ENCODE measurements at places on chromosomes 16 and 17. TPM values are rescaled to one million over a fixed set of nuclear protein-coding genes. Genes with fewer than 3 reads are reported as not detected.

- peaks cover 5% of the 10 kb centered on the region for H3K4me1 ChIP-seq
- no peak for DNase-seq
- H3K4me3 ChIP-seq = no peak overlapping the region
- H3K27ac ChIP-seq = no peak overlapping the region
Observed at GRCh38 chr16:56869513-56870275, 4.7 kb downstream of the SLC12A3 start.

DNA sequence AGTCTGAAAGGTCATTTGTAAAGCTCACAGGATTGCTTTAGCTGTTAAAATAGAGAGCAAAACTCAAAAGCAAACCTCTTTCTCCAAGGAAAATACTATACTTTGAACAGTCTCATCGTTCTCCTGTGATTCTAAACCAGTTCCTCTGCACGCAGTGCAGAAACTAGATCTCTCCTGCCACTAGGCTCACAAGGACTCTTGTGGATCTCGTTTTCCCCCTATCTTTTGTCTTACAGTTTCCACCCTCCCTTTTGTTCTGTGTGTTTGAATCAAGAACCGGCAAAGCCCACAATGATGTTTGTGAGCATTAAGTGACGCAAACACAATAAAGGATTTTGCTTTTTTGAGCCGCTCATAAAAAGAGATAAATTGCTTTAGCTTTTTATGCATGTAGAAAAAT lies 1103.5 kb upstream of the RBFOX1 start:
- H3K4me3 ChIP-seq = no peak overlapping the region
- H3K27ac ChIP-seq = no peak overlapping the region
- no peaks in the 10 kb centered on the region for H3K4me1 ChIP-seq
- no peak for DNase-seq

GRCh38 chr16:52117171-52117570 lies 429.8 kb downstream of the TOX3 start:
- no peak for DNase-seq
- H3K4me3 ChIP-seq = no peak overlapping the region
- H3K27me3 ChIP-seq = no peaks in the 10 kb centered on the region
- H3K27ac ChIP-seq = no peak overlapping the region
- H3K4me1 ChIP-seq = no peaks in the 10 kb centered on the region

DNA sequence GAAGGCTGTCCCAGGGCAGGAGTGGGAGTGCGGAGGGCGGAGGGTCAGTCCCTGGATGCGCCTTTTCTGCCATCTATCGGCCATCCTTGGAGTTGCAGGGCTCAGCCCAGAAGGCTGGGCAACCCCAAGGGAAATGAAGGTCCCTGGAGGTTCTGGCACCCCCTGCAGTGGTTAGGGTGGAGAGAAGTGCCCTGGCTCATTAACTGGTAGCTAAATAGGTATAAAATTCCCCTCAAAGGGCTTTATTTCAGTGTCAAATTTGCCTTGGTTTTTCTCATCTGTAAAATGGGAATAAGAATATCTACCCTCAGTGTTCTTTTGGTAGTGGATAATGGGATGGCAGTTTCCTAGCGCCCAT lies 22.4 kb downstream of the C17orf75 start:
- peaks cover 26% of the 10 kb centered on the region for H3K4me1 ChIP-seq
- no peaks in the 10 kb centered on the region for H3K36me3 ChIP-seq
- H3K4me3 ChIP-seq = peak overlapping the region; percentile 77
- peaks cover 11% of the 10 kb centered on the region for H3K27me3 ChIP-seq
- DNase-seq = peak; percentile 67

- H3K4me3 ChIP-seq = peak overlapping the region; percentile 37
- H3K4me1 ChIP-seq = peaks cover 19% of the 10 kb centered on the region
- peaks cover 5% of the 10 kb centered on the region for H3K36me3 ChIP-seq
- no peak for DNase-seq
Observed at GRCh38 chr17:68195667-68196393, 52.0 kb upstream of the AMZ2 start.

DNA sequence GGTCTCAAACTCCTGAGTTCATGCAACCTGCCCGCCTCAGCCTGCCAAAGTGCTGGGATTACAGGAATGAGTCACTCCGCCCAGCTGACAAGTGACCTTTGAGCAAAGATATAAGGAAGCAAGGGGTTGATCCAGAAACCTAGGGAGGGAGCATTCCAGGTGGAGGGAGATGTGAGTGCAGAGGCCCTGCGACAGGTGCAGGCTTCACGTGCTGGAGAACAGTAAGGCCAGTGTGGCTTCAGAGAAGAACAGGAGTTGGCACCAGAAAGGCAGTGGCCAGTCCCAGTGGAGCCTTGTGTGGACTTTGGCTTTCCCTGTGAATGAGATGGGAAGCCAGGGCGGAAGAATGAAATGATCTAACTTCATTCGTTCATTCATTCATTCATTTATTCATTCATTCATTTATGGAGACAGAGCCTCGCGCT lies 73.6 kb upstream of the HAS3 start:
- H3K27ac ChIP-seq = no peak overlapping the region
- H3K4me3 ChIP-seq = no peak overlapping the region
- H3K4me1 ChIP-seq = no peaks in the 10 kb centered on the region

- H3K27me3 ChIP-seq = no peaks in the 10 kb centered on the region
- no peak overlapping the region for H3K4me3 ChIP-seq
- H3K27ac ChIP-seq = no peak overlapping the region
Observed at GRCh38 chr17:17170346-17170985, 35.7 kb downstream of the PLD6 start.

DNA sequence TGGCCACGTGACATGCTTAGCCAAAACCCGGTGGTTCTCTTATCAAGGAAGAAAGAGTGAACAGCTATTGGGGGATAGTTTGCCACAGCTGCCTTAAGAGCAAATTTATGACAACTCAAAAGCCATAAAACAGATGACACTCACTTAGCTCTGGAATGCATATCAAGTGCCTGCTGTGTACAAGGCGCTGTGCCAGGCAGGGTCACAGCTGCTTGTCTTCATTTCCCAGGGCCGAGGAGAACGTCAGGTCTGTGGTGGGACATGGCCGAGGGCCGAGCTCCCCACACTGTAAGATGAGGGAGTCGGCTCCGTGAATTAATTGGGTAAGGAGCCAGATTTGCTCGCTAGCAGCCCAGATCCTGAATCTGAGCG lies 14.0 kb downstream of the EEF2K start:
- DNase-seq = no peak
- peaks cover 37% of the 10 kb centered on the region for H3K4me1 ChIP-seq
- H3K36me3 ChIP-seq = peaks cover 39% of the 10 kb centered on the region
- no peaks in the 10 kb centered on the region for H3K27me3 ChIP-seq

DNA sequence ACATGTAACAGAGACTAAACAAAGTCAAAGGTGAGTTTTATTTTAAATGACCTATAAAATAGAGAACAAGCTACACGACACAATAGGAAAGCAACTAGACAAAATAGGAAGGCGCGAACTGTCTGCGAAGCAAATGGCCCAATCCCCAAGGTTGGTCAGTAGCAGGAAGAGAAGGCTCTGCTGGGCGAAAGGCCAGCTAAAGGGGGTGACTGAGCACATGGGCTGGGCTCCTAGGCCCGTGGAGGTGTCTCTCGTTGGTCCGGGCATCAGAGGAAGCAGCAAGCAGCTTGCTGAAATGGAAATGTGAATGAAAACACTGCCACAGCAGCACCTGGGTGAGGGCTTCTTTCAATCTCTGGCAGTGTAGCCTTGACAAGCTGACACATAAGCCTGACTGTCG lies 129.4 kb downstream of the ZNF778 start:
- peaks cover 56% of the 10 kb centered on the region for H3K4me1 ChIP-seq
- H3K27ac ChIP-seq = peak overlapping the region; percentile 71
- DNase-seq = no peak
- no peak overlapping the region for H3K4me3 ChIP-seq
- peaks cover 26% of the 10 kb centered on the region for H3K36me3 ChIP-seq
- no peaks in the 10 kb centered on the region for H3K27me3 ChIP-seq

- peaks cover 44% of the 10 kb centered on the region for H3K4me1 ChIP-seq
- no peaks in the 10 kb centered on the region for H3K27me3 ChIP-seq
- no peak for DNase-seq
Observed at GRCh38 chr16:53053967-53054669, 673 bp upstream of the CHD9 start.

GRCh38 chr16:67415872-67416793 lies at the start of gene ZDHHC1:
Gene ZDHHC1, minus strand, starts transcription at chr16:67416477. Its CDS starts 8,702 bp downstream, at chr16:67407775.
- peak within 1 kb of the TSS; percentile 68 for H3K4me3 ChIP-seq
- peaks cover 10% of the 10 kb centered on the region for H3K4me1 ChIP-seq
- peak; percentile 30 for DNase-seq
- peaks cover 31% of the 10 kb centered on the region for H3K27me3 ChIP-seq
- H3K36me3 ChIP-seq = no peaks in the 10 kb centered on the region
- H3K27ac ChIP-seq = no peak within 1 kb of the TSS

- peak; percentile 68 for DNase-seq
- H3K4me1 ChIP-seq = no peaks in the 10 kb centered on the region
- H3K27me3 ChIP-seq = peaks cover 25% of the 10 kb centered on the region
- H3K27ac ChIP-seq = no peak overlapping the region
Observed at GRCh38 chr17:36463916-36464764, 22.3 kb upstream of the ZNHIT3 start.

GRCh38 chr17:58630883-58631522 lies 60.8 kb downstream of the TEX14 start:
- H3K27me3 ChIP-seq = no peaks in the 10 kb centered on the region
- peak overlapping the region; percentile 17 for H3K4me3 ChIP-seq
- no peak overlapping the region for H3K27ac ChIP-seq
- peak; percentile 52 for DNase-seq
- no peaks in the 10 kb centered on the region for H3K36me3 ChIP-seq

DNA sequence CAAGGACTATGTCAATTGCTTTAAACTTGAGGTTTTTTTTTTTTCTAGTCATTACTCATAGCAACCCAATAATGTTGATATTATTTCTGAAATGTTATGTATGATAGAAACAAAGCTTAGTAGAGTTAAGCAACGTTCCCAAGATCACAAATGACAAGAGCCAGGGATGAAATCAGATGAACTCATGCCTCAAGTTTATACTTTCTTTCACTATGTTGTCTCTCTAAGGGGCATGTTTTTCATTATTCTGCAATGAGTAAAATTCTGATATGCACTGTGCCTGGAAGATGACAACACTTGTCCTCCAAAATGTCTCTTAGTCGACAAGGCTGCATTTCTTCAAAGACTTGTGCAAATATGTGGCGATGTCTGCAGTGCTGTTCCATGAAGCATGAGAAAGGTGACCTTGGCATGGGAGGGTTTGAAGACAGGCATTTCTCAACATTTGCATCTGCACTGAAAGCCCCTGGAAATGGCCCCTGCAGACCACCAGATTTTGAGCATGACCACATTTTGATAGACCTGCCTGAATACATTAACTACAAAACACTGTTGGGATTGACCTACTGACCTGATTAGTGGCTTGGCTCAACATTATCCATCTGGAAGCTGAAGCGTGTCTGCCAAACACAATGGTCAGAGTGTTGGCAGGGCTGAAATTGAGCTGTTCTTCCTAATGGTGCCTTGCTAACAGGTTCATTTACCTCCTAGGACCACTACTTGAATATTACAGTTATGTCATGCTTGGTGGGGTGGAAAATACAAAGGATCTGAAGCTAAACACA lies 1027.5 kb downstream of the CDH11 start:
- no peaks in the 10 kb centered on the region for H3K27me3 ChIP-seq
- H3K4me3 ChIP-seq = no peak overlapping the region
- DNase-seq = no peak
- no peaks in the 10 kb centered on the region for H3K4me1 ChIP-seq
- H3K36me3 ChIP-seq = no peaks in the 10 kb centered on the region
- no peak overlapping the region for H3K27ac ChIP-seq

GRCh38 chr17:41013181-41013580 lies 4.3 kb upstream of the KRTAP3-1 start:
- no peak overlapping the region for H3K27ac ChIP-seq
- no peaks in the 10 kb centered on the region for H3K4me1 ChIP-seq
- peaks cover 18% of the 10 kb centered on the region for H3K27me3 ChIP-seq
- DNase-seq = no peak
- H3K4me3 ChIP-seq = no peak overlapping the region

DNA sequence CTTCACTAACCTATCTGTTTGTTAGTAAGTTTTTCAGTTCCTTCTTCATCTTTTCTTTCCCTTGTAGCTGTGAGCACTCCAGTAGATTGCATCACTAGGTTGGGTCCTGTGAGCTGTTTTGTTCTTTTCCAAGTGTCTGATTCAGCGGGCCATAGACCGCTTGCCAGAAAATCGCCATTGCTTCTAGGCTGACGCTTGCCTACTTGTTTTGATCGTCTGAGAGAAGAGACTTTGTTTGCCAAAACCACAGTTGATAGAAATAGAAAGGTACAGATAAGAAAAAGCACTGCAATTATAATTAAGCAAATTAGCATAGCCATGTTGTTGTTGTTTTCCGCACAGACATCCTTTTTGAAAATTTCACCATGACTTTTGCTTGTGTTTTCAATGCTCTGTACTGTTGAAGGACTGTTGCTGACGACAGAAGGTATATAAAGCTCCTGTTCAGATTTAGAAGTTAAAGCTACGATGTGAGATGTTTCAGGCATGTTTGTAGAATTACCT lies 3.1 kb downstream of the EVI2A start:
- H3K4me3 ChIP-seq = peak overlapping the region; percentile 77
- H3K36me3 ChIP-seq = peaks cover 40% of the 10 kb centered on the region
- peaks cover 46% of the 10 kb centered on the region for H3K4me1 ChIP-seq

GRCh38 chr16:59259950-59260319 lies 525.8 kb upstream of the GOT2 start:
- no peak overlapping the region for H3K27ac ChIP-seq
- no peak for DNase-seq

GRCh38 chr17:81854974-81855774 lies 5.2 kb downstream of the P4HB start:
- peaks cover 77% of the 10 kb centered on the region for H3K36me3 ChIP-seq
- no peaks in the 10 kb centered on the region for H3K27me3 ChIP-seq
- H3K4me1 ChIP-seq = peaks cover 25% of the 10 kb centered on the region
- DNase-seq = no peak
- peak overlapping the region; percentile 42 for H3K27ac ChIP-seq

- peaks cover 28% of the 10 kb centered on the region for H3K4me1 ChIP-seq
- no peaks in the 10 kb centered on the region for H3K27me3 ChIP-seq
- H3K4me3 ChIP-seq = no peak overlapping the region
- peaks cover 10% of the 10 kb centered on the region for H3K36me3 ChIP-seq
- no peak for DNase-seq
- H3K27ac ChIP-seq = peak overlapping the region; percentile 24
Observed at GRCh38 chr17:82324566-82325285, 7.3 kb upstream of the CD7 start.

GRCh38 chr17:59753522-59754467 lies 46.3 kb downstream of the VMP1 start:
- peaks cover 42% of the 10 kb centered on the region for H3K36me3 ChIP-seq
- H3K27ac ChIP-seq = peak overlapping the region; percentile 85
- peaks cover 53% of the 10 kb centered on the region for H3K4me1 ChIP-seq
- peak overlapping the region; percentile 68 for H3K4me3 ChIP-seq
- no peaks in the 10 kb centered on the region for H3K27me3 ChIP-seq

The DPEP3 gene
- total RNA-seq = not detected

The ZNHIT3 gene
- 46.8 TPM for total RNA-seq

The FOXL1 gene
- 0.23 TPM for total RNA-seq

The SMG1 gene
- total RNA-seq = 128 TPM

The CDK5R1 gene
- total RNA-seq = 12.0 TPM

The NUPR1 gene
- total RNA-seq = not detected

The ADAD2 gene
- not detected for total RNA-seq
